ENCODE measurements at places on chromosomes 16 and 17.
A peak's percentile ranks its signal among the peaks of the same experiment; 100 is the strongest.

DNA sequence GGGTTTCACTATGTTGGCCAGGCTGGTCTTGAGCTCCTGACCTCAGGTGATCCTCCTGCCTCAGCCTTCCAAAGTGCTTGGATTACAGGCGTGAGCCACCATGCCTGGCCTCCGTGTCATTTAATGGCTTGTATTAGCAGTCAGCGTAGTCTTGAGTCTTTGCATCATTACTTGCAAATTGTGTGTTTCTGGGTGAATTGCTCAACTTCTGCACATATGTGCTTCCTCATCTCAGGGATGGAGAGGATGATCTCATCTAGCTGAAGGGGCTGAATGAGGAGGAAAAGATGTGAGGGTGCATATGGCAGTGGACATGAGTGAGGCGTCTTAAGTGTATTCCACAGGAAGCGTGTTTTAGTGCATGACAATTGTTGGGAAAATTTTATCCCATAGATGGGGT is 155.8 kb downstream of the SNX29 start:
- DNase-seq, result no peak

GRCh38 chr16:54447576-54448440 is 161.2 kb upstream of the IRX3 start:
- peak; percentile 2 for DNase-seq

GRCh38 chr17:7806587-7806986 is 27.4 kb upstream of the KDM6B start:
- DNase-seq, result no peak

- no peak for DNase-seq
Observed at GRCh38 chr16:14456793-14457481, 173.1 kb downstream of the PARN start.

GRCh38 chr17:39573447-39574298 is 34.0 kb downstream of the NEUROD2 start:
- peak; percentile 64 for DNase-seq

GRCh38 chr16:88983165-88983564 is 6.2 kb upstream of the CBFA2T3 start:
- no peak for DNase-seq

DNA sequence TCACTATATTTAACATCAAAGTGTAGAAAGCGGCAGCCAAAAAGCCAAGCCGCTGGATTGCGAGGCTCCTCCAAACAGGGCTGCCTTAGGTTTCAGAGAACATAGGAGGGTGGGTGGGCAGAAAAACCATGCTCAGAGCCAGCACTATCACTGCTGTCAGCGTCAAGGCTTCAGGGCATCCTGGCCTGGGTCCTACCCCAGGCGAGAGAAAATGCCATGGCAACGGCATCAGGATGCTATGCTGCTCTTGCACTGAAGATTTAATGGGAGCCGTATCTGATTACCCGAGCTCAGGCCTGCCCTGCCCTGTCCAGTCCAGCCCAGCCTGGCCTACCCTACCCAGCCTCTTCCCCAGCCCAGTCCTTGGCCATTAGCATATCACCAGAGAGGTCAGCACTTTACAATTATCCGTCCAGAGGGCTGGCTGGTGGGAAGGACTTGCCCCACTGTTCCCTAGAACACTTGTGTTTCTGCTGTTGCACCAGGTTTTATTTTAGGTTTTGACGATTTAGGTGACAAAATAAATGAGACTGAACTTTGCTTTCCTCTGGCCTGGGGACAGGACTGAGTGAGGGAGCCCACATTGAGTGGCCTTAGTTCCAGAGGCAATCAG is 61.1 kb downstream of the TOM1L2 start:
- no peak for DNase-seq
